ENCODE measurements at places on chromosomes 11 and 22.

- DNase-seq, result no peak
Measured at GRCh38 chr11:113881856-113882255, 6.5 kb upstream of the USP28 start.

DNA sequence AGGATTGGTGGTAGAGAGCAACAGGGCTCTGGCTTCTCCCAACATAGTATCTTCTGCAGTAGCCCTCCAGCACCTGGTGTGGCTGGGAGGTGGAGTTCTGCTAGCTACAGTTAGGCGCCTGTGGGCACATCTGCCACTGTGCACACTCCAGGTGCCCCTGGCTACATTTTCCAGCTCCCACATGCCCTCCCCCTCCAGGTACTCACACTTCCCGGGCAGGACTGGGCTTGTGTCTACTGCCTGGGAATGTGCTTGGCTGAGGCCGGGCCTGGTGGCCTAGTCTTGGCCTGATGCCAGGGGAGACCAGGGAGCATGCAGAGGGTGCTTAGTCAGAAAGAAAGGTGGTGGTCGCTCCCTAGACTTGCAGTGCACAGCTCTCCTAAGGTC is 15.8 kb downstream of the PHLDB1 start:
- no peak for DNase-seq

DNA sequence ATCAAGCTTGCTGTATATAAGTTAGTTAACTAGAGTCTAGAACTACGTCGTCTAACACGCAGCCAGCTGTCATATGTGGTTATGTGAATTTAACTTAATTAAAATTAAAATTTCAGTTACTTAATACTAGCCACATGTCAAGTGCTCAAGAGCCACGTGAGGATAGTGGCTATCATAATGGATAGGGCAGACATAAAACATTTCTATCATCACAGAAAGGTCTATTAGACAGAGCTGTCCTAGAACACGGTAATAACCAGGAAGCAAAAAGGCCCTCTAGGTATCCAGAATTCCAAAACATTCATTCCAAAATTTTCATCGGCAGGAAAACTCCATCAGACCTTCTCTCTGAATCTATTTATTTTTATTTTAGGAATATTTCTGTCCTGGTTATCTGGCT is 123.9 kb downstream of the RBFOX2 start:
- DNase-seq, result no peak

- no peak for DNase-seq
Measured at GRCh38 chr11:45834298-45834756, 12.9 kb upstream of the CRY2 start.

DNA sequence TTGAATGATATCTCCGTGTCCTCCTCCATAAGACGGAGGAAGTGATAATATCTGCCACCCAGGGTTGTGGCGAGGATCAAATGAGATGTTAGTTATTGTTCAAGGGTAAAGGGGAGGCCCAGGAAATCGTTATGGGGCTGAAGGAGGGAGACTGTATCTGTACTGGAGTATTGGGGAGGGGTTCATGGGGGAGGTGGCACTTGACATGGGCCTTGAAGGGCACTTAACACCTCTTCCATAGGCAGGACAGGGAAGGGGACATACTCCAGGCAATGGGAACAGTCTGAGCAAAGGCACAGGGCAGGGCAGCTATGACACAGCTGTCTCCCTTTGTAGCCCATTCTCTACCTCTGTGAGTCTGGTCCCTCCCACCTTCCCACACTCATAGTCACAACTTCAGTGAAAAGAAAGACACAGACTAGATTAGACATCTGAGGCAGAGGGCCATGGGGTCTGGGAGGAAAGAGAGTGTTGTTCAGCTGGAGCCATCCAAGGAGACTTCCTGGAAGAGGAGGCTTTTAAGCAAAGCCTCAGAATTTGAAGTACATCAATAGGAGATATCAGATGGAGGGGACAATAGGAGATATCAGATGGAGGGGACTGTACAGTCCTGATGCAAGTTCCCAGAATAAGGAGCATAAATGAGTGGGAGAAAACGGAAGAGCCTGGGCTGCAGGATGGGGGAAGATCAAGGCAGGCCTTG is 15.8 kb upstream of the DGKZ start:
- DNase-seq, result no peak

Measured in fibroblast of lung (primary cell).